Activated CD4-positive, alpha-beta T cell treated with anti-CD3 and anti-CD28 coated beads, Interleukin-2, amount 10 ng/mL, durations not matched to agents 7 days and 5 days (primary cell): ENCODE measurements at places on chromosomes 7 and 10. TPM values are rescaled to one million over a fixed set of nuclear protein-coding genes. Genes with fewer than 3 reads are reported as not detected.
A peak's percentile ranks its signal among the peaks of the same experiment; 100 is the strongest.

DNA sequence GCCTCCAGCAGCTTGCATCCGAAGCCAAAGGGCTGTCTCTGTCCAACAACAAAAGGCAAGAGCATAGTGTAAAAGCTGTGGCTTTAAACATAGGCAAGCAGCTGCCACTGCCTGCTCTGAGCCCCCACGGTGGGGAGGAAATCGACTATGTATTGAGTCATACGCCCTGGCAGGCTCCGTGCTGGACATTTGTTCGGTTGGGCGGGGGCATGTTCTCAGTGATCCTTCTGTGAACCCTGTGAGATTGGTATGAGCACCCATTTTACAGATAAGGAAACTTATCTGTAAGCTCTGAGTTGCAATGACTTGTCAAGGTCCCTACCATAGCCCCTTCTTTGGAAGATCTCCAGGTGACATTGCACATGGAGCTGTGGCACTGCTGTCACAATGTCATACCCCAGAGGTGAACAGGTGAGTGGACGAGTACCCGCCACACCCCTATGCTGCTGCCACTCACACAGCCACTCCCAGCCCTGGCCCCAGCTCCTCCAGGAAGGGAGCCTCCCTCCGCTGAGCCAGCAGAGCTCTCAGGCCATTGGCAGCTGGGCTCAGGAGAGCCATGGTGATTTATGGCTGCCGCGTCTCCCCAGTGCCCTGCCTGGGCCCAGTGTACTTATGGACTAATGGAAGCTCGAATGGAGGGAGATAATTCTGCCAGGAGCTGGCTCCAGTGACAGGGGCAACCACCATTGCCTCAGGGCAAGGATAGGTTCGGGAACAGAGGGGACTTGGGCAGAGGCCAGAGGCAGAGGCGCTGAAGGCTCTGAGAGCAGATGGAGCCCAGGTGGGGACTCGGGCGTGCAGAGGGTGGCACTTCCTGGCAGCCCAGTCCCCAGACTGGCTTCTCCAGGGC lies 43.7 kb downstream of the UNC5B start:
- no peak for DNase-seq

The DDX21 gene
- total RNA-seq = 81.6 TPM

The STEAP4 gene
- not detected for total RNA-seq

GRCh38 chr10:124615259-124615658 lies 128.9 kb downstream of the FAM53B start:
- DNase-seq = no peak

The CCDC6 gene
- 18.9 TPM for total RNA-seq

The R3HCC1L gene
- total RNA-seq = 18.0 TPM

The PAPOLB gene
- not detected for total RNA-seq

The ITPRIP gene
- 26.5 TPM for total RNA-seq

DNA sequence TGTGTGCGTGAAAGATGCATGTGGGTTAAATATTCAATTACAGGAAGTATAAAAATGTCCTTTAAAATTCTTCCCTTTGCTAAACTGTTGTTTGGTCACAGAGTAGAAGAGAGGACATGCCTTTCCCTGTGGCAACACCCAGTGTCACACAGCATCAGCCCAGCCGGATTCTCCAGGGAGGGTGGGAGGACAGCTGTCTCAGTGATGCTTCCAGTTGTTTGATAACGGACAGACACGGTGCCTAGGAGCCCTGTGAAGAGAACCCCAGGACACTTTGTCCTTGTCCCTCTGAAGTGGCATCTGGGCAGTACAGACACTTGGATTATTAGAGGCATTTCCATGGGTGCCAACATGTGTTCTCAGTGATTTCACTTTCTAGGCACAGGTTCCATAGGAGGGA lies 306.6 kb upstream of the LRGUK start:
- no peak for DNase-seq

- no peak for DNase-seq
These were observed 108.7 kb upstream of the INSIG1 start for GRCh38 chr7:155188821-155189581.

DNA sequence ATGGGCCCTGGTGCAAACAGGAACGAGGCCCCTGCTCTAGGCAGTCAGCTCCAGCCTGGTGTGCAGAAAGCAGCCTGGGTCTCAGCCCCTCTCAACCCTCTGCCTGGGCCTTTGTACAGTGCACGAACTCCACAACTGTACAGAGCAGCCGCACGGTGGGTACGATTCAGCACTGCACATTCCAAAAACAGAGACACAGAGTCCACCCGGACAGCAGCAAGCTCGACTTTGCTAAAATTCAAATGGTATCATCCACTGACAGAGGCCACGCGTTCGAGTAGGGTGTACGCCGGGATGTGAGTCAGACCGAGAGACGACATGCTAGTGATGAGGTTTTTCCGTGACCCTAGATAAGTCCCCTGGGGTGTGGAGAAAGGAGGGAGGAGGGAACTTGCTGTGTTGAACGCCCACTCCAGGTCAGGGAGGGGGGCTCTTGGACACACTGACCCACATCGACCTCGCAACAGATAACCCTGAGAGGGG lies 65.6 kb upstream of the PDGFA start:
- DNase-seq = peak; percentile 40

The INA gene
- not detected for total RNA-seq

GRCh38 chr7:127392182-127392565 lies 334 bp downstream of the ZNF800 start:
- DNase-seq = peak; percentile 74

DNA sequence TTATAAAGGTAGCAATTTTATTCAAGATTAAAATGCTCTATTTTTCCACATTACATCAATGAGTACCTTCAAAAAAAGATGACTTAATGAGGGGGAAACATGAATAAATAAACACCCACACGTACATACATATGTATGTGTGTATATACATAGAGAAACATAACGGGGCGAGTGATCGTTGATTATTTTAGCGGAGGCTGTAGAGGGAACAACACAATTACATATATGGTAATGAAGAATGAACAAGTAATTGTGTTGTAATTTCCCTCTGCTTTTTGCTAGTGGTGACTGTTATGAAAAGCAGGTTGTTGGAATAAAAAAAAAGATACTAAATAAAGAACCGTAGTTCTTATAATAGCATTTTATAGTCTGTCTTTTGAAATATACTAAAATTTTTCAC lies 63.2 kb downstream of the CACNB2 start:
- DNase-seq = no peak

DNA sequence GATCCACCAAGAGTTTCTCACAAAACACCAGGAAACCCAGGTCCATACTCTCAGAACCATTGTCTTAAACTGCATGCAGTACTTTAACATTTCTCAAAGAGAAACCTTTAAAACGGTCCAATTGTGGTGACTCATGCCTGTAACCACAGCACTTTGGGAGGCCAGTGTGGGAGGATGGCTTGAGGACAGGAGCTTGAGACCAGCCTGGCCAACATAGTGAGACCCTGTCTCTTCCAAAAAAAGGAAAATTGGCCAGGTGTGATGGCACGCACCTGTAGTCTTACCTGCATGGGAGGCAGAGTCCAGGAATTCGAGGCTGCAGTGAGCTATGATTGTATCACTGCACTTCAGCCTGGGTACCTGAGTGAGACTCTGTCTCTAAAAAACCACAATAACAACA lies 97.5 kb upstream of the OIT3 start:
- DNase-seq = no peak

GRCh38 chr7:25084821-25085220 lies 40.2 kb downstream of the CYCS start:
- DNase-seq = no peak

The MMRN2 gene
- not detected for total RNA-seq
